T47D (cell line): ENCODE measurements at places on chromosomes 12 and 14.

GRCh38 chr14:69269381-69269780, 9.4 kb downstream of the GALNT16 start:
- DNase-seq: no peak

- DNase-seq: no peak
Measured at GRCh38 chr14:23627961-23628360, 8.2 kb upstream of the DHRS2 start.

DNA sequence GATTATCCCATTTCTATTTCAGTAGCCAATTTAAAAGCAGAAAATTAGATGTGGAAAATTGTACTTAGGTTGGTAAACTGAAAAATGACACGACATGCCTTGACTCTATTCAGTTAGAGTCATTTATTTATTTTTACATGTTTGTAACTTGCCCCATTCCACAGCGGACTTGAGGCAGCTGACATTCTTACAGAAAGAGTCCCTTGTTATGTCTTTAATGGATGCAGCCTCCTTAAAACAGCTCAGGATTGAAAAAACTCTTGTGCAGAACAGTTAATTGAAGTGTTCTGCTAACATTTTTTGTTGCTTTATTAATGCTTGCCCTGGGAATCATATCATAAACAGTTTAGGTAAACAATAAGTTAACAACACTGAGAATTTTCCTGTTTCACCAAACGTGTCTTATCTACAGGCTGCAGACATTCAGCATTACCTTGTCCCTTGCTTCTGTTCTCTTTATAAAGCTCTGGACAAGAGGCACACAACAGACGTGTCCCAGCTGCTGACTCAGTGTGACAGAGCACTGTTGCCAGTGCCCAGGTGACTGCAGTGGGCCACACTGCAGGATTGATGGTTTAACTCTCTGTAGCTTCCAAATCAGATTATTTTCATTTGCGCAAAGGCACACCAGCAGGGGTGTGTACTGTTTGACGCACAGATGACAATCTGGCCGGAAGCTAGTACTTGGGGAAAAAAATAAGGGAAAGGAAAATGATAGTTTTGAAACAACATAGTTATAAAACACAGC, 101.6 kb downstream of the PELI2 start:
- no peak for DNase-seq

GRCh38 chr14:53022593-53022992, 71.7 kb upstream of the FERMT2 start:
- no peak for DNase-seq

- no peak for DNase-seq
Measured at GRCh38 chr14:99009871-99010270, 262.1 kb downstream of the BCL11B start.

- DNase-seq: no peak
Measured at GRCh38 chr12:7716381-7716780, 5.1 kb downstream of the DPPA3 start.

- DNase-seq: no peak
Measured at GRCh38 chr14:81534510-81535074, 939 bp upstream of the SEL1L start.

GRCh38 chr12:22527999-22528398, 16.3 kb downstream of the C2CD5 start:
- DNase-seq: no peak

DNA sequence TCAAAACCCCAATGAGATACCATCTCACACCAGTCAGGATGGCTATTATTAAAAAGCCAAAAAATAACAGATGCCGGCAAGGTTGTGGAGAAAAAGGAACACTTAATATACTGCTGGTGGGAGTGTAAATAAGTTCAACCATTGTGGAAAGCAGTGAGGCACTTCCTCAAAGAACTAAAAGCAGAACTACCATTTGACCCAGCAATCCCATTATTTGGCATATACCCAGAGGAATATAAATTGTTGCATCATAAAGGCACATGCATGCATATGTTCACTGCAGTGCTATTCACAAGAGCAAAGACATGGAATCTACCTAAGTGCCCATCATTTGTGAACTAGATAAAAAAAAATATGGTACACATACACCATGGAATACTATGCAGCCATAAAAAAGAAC, 59.9 kb downstream of the MGST1 start:
- no peak for DNase-seq

DNA sequence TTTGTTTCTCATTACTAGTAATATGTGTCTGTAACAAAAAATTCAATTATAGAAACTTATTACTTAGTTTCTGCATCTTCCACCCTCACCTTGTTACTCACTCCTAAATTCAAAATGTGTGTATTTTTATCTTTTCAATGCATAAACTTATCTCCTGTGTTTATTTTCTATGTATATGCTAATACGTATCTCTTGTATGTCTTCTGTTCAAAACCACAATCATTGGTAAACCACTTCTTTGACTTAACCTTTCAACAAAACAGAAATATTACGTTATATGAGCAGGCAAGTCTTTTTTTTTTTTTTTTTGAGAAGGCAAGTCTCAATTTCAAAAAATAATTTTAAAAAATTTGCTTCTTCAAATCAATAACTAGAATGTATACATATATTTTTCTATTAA, 39.2 kb upstream of the RPH3A start:
- DNase-seq: no peak

DNA sequence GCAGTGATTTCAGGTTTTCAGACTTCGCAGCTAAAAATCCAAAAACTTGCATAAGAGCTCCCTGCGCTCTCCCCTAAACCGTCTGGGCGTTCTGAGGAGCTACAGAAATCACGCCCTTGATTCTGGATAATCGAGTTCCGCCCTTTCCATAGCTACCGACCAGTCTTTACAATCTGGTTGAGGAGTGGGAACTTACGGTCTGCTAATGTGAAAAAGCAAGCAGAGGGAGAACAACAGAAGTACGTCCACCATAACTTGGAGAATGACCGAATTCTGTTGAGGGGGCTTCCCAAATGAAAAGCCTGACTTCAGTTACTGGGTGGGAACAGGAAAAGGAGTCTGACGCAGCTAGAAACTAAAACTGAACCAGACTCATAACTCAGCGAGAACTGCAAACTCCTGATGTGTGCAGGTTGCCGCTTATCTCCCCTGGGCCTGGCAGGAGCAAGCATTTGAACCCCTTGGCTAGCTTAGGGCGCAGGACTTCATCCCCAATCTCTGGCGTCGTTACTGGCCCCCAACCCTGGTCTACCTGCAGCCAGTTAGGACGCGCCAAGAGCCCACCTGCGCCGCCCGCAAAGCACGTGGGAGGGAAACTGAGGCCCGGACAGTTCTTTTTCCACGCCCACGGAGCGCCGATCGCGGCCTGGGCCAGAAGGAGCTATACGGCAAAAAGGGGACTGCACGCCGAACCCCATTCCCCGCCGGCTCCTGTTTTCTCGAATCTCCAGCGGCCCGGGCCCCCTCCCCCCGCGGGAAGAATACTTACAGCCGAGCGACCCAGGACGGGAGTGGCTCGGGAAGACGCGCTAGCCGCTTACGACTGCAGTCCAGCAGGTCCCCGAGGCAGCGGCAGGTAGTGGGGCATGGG, 838 bp downstream of the LRIG3 start:
- no peak for DNase-seq

DNA sequence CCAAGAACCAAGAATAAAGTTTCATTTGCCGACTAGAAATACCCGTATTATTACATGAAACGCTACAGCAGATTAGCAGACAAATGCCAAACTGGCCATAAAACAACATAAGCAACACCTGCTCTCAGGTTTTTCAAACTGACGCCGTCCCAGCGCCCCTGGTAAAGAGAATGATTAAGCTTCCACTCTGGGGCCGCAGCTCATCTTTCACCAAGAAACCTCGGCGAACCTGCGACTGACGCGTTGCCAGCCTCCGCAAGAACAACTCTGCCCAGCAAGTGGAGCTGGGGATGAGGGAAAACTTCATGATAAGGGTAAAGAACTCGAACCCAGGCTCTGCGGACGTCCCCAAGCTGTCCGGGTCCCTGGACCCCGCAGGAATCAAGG, 530 bp downstream of the ARL1 start:
- no peak for DNase-seq

- DNase-seq: no peak
Measured at GRCh38 chr14:100882026-100882967, 21.2 kb downstream of the RTL1 start.

DNA sequence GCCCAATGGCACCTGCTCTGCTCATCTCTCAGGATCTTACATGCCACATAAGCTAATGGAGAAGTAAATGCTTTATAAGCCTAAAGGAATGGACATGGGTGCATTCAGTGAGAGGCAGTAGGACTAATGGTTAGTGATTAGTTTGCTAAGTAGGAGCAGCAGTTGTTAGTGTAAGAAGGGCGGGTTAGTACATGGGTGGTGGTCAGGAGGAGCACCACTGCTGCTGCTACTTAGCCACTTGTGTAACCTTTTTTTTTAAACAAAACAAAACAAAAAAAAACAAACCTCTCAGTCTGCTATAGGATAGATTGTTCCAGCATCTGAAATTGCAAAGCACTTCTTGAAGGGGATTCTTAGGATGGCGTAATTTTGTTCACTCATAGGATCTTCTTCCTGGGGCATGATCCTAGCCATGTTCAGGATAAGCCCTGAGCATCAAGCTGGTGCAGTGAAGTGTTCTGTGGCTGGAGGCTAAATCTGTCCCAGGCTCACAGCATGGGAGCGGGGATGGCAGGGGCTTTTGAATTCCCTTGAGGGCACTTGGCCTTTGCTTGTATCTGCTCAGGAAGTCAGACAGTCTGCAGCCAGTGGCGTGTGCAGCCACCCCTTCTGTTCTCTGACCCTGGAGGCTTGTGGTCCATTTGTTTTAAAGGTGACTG, 63.6 kb downstream of the CHST11 start:
- DNase-seq: no peak

GRCh38 chr12:116370004-116370404, 92.5 kb upstream of the MED13L start:
- DNase-seq: no peak

DNA sequence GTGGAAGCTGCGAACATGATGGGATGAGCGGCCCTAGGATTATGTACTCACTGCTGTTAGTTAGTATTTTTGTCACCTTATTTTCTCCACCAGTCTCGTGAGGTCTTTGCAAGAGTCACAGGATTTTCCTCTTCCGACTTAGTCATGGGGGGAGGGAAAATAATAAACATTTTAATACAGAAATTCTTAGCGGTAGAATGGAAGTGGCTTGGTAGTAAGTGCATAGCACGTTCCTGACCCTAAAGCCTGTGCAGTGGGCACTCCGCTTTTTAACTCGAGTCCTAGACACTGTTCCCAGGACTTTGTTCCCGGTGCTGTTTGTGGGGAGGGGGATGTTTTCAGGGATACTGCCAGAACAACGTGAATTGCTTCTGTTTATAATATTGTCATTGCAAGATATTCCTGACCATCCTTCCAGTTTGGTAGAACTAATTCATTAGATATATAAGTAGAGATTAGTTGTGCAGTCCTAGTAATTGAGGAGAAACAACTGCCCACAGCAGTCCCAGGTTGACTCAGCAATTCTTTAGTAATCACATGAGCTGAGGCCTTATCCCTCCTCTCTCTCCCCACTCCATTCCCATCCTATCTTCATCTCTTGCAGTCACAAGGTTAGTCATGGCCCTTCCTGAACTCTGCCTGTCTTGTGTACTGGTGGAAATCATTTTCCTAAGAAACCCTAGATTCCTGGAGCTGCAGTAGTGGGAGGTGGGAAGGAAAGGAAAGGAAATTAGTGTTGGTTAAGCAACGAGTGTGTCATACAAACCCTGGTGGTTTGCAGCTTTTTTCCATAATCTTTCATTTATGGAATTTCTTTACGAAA, 799 bp downstream of the SLC38A6 start:
- DNase-seq: peak; percentile 22

DNA sequence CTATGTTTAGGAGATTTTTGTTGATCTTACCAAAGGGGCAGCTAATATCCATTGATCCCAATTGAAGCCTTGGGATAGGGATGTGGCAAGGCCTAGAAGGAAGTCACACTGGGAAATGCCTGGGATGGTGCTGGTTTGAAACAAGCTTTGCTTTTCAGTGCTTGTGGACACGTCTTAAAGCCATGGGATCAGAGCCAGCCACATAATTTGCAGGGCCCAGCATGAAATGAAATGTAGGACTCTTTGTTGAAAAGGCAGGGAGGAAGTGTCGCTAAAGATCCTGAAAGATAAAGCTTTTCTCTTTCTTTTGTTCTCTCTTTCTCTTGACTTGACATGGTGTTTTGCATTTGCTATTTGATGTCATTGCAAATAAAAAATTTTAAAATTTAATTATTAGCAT, 5.0 kb downstream of the TTC9 start:
- DNase-seq: no peak

DNA sequence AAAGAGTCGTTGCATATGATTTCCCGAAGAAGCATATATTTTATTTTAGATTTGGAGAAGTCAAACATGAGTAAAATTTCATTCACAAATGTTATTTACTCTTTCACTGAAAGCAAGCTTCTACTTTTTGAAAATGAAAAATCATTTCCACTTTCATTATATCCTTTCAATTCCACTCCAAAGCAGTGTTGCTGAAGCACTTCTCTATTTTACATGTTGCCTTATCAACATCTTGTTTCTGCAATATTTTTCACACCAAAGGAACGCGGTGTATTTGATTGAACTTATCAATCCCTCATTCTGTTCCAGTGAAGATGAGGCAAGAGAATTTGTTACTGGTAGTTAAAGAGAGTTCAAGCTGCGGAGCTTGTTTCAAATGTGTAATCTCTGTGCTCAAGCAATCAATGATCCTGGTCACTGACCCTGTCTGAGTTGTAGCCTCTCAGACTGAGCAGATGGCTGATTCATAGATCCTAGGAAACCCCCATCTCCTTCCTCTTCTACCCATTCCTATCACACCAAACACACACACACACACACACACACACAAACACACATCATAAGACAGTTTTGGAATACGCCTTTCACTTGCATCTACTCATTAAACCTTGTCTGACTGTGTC, 236.2 kb upstream of the FLRT2 start:
- DNase-seq: no peak

- DNase-seq: no peak
Measured at GRCh38 chr12:113332688-113333417, 2.1 kb downstream of the SLC8B1 start.

GRCh38 chr14:39038542-39038941, 64.5 kb downstream of the SEC23A start:
- DNase-seq: no peak

DNA sequence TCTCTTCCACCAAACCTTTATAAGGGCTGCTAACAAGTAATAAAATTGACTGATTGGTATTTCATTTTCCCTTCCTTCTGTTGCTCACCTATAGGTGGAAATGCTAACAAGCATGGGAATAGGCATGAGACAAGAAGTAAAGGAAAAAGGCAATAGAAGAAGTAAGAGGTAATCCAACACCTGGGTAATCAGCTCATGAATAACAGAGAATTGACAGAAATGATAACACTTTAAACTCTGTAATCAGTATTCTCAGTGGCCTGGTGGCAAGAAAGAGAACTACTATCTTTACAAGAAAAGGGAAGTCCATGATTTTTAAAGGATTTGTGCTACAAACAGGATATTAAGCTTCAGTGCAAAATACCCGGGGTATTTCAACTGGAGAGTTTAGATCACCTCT, 737.8 kb downstream of the RERGL start:
- DNase-seq: no peak

DNA sequence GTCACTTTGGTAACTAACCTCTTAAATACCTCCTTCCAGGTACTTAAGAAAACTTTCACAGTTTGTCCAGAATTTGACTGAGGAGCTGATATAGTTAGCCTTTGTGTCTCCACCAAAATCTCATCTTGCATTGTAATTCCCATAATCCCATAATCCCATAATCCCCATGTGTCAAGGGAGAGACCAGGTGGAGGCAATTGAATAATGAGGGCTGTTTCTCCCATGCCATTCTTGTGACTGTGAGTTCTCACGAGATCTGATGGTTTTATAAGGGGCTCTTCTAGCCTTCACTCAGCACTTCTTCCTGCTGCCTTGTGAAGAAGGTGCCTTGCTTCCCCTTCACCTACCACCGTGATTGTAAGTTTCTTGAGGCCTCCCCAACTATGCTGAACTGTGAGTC, 7.8 kb upstream of the NOVA1 start:
- DNase-seq: no peak
